Gastroesophageal sphincter (tissue), 4 donors: ENCODE measurements at places on chromosomes 5 and 9. TPM values are rescaled to one million over a fixed set of nuclear protein-coding genes. Genes with fewer than 3 reads are reported as not detected.

BBLN gene
- total RNA-seq = 139 TPM

DNA sequence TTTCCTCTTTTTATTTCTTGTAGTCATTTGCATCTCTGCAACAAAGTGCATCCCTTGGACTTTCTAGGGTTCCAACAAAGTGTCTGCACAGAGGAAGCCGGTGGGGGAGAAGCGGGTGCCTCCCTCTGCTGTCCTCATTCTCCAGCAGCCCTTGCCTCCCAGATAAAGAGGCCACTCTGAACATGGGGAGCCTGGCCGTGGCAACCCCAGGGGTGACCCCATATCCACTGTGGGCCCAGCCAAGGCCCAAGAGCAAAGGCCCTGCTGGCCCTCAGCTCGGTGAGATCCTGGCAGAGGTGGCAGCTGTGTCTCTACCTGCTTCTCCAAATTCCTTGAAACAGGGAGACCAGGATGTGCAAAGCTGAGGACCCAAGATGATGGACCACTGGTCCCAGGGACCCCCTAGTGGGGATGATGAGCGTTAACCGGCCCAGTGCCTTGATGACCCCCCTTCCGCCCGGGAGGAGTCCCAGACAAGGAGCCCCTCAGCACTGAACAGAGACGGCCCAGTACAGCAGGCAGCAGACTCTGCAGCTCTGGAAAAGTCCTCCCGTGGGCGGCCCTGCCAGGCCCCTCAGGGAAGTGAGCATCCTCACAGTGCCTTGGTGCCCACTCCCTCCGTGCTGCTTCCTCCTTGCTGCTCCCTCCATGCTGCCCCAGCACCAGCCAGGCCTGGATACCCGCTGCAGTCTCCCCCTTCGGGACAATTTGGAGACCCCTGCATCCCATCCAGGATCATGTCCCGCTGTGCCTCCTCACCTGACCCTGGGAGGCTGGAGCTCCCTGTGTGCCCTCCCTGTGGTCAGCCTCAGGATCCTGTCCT is 62.5 kb downstream of the MRPL36 start:
- H3K4me1 ChIP-seq = no peaks in the 10 kb centered on the region
- ATAC-seq = no peak
- no peaks in the 10 kb centered on the region for H3K36me3 ChIP-seq
- H3K27ac ChIP-seq = no peak overlapping the region

NEUROG1 gene
- not detected for total RNA-seq

GRCh38 chr9:70586476-70586875 is 172.0 kb upstream of the KLF9 start:
- H3K4me3 ChIP-seq = no peak overlapping the region
- H3K4me1 ChIP-seq = peaks cover 37% of the 10 kb centered on the region
- H3K36me3 ChIP-seq = no peaks in the 10 kb centered on the region
- no peak for ATAC-seq
- peak overlapping the region; percentile 85 for H3K27ac ChIP-seq
- H3K27me3 ChIP-seq = no peaks in the 10 kb centered on the region

DNA sequence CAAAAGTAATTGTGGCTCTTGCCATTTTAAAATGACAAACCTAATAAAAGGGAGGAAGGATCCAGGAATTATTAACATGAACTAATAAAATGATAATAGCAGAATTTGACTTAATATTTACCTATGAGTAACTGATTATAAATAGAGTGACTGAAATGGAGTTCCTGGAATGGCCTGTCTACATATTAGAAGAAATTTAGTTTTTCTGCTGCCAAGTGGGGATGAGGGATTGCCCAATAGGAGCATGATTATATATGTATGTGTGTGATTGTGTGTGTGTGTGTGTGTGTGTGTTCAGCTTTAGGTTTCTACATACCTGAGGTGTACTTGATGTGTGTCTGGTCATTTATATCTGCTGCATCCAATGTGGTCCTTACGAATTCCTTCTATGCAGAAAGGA is 36.6 kb upstream of the ITGA1 start:
- ATAC-seq = no peak
- H3K4me3 ChIP-seq = no peak overlapping the region
- H3K27me3 ChIP-seq = no peaks in the 10 kb centered on the region
- no peaks in the 10 kb centered on the region for H3K4me1 ChIP-seq
- H3K27ac ChIP-seq = no peak overlapping the region
- no peaks in the 10 kb centered on the region for H3K36me3 ChIP-seq

DNA sequence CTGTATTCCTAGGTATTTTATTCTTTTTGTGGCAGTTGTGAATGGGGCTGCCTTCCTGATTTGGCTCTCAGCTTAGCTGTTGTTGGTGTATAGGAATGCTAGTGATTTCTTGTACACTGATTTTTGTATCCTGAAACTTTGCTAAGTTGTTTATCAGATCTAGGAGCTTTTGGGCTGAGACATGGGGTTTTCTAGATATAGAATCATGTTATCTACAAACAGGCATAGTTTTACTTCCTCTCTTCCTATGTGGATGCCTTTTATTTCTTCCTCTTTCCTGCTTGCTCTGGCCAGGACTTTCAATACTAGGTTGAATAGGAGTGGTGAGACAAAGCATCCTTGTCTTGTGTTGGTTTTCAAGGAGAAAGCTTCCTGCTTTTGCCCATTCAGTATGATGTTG is 129.9 kb downstream of the DMXL1 start:
- no peaks in the 10 kb centered on the region for H3K4me1 ChIP-seq
- H3K36me3 ChIP-seq = peaks cover 89% of the 10 kb centered on the region
- no peak overlapping the region for H3K4me3 ChIP-seq
- ATAC-seq = no peak

DNA sequence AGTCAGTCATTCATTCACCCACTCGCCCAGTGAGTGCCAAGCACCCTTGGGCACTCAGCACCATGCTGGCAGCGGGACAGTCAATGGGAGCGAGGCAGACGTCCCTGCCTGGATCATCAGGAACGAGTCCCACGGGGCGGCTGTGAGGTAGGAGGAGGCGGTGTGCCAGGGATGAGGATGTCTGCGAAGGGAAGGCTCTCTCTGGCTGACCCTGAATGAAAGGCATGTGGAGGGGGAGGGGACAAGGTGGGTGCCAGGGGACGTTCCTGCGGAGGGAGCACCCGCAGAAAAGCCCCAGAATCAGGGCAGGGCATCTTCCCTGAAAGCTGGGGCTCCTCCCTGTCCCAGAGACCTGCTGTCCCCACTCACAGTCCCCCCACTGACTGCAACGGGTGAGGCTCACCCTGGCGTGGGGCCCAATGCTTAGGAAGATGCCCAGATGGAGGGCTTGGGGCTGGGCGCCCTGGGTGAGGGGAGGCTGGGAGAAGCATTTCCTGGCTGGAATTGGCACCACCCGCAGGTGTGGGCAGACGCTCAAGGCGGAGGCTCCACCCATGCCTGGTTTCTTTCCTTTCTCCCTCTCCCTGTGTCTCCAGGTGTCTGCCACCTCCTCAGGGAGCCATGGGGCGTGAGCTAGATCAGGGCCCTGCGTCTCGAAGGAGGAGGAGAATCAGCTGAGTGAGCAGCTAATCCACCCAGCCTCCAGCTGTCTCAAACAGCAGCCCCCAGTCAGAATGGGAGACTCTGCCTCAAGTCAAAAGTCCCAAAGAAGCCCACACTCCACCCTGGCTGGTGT is 179.0 kb upstream of the PPP1R26 start:
- peaks cover 75% of the 10 kb centered on the region for H3K27me3 ChIP-seq
- H3K4me1 ChIP-seq = no peaks in the 10 kb centered on the region
- H3K4me3 ChIP-seq = no peak overlapping the region

DNA sequence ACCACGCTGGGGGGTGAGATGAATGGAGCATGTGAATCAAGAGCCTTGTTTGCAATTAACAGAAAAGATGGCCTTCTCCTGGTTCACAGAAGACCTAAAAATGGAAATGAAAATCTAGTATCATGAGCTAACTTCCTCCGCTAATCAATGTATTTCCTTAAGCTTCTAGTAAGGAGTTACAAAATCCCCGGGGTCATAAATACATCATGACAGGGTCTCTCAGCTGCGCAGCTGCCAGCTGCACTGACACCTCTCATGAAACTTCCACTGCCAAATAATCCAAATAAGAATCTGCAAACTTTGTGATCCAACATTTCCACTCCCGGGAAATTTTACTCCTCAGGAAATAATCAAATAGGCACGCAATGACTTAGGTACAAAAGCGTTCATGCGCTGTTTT is 11.9 kb downstream of the MYO10 start:
- no peak overlapping the region for H3K4me3 ChIP-seq
- ATAC-seq = no peak
- peaks cover 1% of the 10 kb centered on the region for H3K27me3 ChIP-seq
- no peaks in the 10 kb centered on the region for H3K4me1 ChIP-seq
- H3K27ac ChIP-seq = no peak overlapping the region

DNA sequence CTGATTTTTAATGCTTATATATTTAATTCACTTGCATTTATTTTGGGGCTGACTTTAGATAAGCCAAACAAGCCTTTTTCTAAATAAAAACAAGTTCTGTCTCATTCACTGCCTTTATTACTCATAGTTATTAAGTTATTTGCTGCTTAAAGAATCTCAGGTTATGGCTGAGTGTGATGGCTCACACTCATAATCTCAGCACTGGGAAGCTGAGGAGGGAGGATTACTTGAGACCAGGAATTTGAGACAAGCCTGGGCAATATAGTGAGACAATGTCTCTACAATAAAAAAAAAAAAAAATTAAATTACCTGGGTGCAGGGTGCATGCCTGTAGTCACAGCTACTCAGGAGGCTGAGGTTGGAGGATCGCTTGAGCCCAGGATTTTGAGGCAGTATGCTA is 85.0 kb upstream of the MAN2A1 start:
- no peaks in the 10 kb centered on the region for H3K27me3 ChIP-seq
- no peak overlapping the region for H3K4me3 ChIP-seq
- H3K36me3 ChIP-seq = no peaks in the 10 kb centered on the region

SMIM23 gene
- total RNA-seq = not detected

DNA sequence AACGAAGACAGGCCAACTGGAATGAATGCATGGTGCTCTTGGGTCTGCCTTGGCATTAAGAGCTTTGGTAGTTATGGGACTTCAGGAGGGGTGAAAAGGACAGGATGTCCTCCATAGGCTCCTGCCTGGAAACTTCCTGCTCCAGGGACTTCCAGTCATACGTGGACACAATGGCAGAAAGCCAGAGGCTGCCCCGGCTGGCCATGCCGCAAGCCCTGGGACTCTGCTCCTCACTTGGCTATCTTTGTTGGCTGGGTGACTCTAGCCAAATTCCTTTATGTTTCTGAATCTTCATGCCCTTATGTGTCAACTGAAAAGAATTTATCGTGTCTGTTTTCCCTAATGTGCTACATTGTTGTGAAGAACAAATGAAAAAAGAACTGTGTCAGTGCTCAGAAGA is 136.9 kb downstream of the SIL1 start:
- H3K36me3 ChIP-seq = no peaks in the 10 kb centered on the region
- no peaks in the 10 kb centered on the region for H3K27me3 ChIP-seq
- no peak overlapping the region for H3K4me3 ChIP-seq
- peaks cover 27% of the 10 kb centered on the region for H3K4me1 ChIP-seq
- ATAC-seq = peak; percentile 53

DNA sequence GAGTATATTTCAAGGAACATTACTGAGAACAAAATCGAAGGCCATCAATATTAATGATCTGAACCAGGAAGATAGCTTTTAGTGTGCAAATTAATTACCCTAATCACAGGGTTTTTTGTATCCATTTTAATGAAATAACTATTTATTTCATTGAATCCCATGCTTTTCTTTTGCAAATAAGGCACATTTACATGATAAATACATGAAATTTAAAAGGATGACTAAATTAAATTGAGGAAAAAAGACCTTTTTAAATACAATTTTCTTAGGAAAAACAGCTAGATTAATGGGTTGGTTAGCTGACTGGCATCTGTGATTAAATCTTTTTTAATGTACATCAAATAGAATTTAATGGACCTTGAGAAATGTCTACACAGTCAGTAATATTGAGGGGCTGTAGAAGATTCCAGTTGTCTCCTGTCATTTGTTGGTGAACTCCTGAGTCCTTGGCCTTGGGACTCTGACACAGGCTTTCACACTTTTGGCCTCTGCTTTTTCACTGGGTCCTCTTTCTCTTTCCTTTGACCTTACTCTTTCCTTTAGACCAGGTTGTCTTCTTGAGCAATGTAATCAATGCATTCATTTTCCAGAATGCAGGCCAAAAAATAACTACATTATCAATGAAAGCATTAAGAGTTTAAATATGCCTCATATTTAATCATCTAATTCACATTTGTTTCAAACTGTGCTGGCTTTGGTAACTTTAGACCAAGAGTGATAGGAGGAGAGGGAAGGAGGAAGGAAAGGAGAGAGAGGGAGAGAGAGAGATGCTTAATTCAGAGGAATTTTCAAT is 511.5 kb downstream of the ZNF608 start:
- no peak overlapping the region for H3K27ac ChIP-seq
- H3K27me3 ChIP-seq = no peaks in the 10 kb centered on the region
- no peak for ATAC-seq
- no peaks in the 10 kb centered on the region for H3K4me1 ChIP-seq

DNA sequence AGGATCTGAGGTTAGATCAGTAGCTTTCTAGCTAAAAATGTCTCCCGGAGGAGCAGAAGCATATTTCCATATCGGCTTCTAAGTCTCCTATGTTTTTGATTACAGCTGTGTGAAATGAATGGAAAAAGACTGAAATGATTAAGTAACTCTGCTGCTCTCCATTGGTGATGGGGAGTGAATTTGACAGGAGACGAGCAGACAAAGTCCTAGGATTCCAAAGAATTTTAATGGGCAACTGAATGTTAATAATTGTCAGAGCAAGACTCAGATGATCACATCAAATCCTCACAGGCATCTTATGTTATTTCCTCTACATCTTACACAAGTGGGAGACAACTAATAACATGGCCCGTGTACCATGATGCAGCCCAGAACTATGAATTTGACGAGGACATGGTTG is 66.8 kb downstream of the LIX1 start:
- no peaks in the 10 kb centered on the region for H3K27me3 ChIP-seq
- H3K4me1 ChIP-seq = no peaks in the 10 kb centered on the region
- H3K4me3 ChIP-seq = no peak overlapping the region
- H3K27ac ChIP-seq = no peak overlapping the region

DNA sequence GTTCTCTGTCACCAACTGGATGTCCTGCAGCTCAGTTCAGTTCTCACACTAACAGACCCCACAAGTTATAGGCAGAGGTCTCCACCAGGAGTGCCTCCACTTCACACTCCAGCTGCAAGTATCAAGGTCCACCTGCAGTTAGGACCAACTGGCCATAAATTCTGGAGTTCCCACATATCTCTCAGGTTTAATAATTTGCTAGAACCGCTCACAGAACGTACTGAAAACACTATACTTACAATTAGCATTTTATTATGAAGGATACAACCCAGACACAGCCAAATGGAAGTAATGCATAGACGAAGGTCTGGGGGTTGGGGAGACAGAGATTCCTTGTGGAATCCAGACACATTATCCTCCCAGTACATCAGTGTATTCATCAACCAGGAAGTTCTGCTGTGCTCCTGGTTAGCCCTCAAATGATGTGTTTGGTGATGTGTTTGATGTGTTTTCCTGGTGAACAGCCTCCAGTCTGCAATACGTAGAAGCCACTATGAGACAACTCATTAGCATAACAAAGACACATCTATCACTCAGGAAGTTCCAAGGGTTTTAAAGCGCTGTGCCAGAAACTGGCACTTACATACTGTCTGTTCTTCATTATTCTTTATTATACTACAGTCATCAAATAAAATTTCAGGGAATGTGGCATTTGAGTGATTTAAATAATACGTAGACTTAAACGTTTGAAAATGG is 25.4 kb downstream of the OGN start:
- no peak overlapping the region for H3K27ac ChIP-seq
- no peaks in the 10 kb centered on the region for H3K4me1 ChIP-seq
- H3K4me3 ChIP-seq = no peak overlapping the region
- H3K27me3 ChIP-seq = no peaks in the 10 kb centered on the region
- no peaks in the 10 kb centered on the region for H3K36me3 ChIP-seq

LRRTM2 gene
- 0.46 TPM for total RNA-seq
